ENCODE measurements at places on chromosomes 5 and 9. TPM values are rescaled to one million over a fixed set of nuclear protein-coding genes. Genes with fewer than 3 reads are reported as not detected.

TNC gene
- polyA plus RNA-seq: 411 TPM

ZNF483 gene
- 2.5 TPM for polyA plus RNA-seq

AMBP gene
- 1.8 TPM for polyA plus RNA-seq

LRRC19 gene
- 15.3 TPM for polyA plus RNA-seq

ATP10B gene
- 0.70 TPM for polyA plus RNA-seq

PKD2L2 gene
- polyA plus RNA-seq: 0.41 TPM
